ENCODE measurements at places on chromosomes 6 and 20.
A peak's percentile ranks its signal among the peaks of the same experiment; 100 is the strongest.

GRCh38 chr6:43971776-43972126 lies 155.5 kb downstream of the MRPL14 start:
- no peak for DNase-seq

- DNase-seq = no peak
These were observed 979.8 kb upstream of the GJE1 start for GRCh38 chr6:141152951-141153350.

DNA sequence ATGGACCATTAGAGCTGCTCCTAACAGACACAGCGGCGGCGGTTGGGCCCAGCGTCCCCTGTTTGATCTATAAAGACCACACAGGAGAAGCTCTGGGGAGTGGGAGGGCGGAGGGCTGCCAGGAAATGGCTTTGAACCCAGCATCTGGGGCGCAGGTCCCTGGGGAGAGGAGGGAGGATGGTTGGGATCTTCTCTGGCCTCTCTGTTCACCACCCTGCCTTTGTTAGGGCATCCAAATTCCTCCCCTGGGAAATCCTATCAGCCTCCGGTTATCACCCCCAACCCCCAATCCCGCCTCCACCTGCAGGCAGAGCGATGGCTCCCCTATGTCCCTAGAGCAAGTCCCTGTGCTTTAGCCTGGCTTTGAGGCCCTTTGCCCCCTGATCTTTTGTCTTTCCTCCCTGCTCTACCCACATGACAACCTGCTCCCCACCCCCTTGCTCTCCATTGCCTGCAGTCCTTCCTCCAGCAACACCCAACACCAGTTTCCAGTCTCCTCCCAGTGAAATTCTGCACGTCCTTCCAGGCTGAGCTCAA lies 7.1 kb downstream of the XKR7 start:
- DNase-seq = no peak

DNA sequence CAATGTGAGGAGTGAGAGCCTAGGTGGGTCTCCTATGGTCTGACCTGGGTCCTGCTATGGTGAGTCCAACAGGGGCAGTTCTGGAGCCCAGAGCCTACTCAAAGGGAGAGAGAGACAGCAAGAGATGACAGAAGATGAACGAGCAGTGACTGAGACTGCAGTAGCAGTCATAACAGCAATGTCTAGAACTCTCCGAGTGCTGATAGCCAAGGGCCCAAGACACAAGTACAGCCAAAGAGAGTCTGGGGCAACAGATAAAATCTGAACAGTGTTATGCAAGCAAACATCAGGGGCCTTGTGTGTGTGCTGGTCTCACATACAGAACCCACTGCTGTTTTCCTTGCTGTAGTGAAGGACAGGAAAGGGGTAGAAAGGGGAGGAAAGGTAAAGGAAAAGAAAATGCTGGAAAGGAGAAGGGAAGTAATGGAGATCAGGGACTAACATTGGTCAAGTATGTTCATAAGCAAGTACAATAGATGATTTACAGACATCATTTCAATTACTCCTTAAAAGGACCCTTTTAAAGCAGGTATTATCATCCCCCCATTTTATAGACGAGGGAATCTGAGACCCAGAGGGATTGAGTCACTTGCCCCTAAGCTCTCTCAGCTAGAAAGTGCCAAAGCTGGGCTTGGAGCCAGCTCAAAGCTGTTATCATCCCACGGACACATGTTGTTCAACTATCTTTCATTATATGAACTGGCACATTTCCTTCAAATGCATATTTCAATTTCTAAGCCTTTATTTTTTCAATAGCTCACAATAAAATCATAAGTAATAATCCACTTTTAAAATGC lies 182.3 kb upstream of the RAB32 start:
- DNase-seq = no peak

DNA sequence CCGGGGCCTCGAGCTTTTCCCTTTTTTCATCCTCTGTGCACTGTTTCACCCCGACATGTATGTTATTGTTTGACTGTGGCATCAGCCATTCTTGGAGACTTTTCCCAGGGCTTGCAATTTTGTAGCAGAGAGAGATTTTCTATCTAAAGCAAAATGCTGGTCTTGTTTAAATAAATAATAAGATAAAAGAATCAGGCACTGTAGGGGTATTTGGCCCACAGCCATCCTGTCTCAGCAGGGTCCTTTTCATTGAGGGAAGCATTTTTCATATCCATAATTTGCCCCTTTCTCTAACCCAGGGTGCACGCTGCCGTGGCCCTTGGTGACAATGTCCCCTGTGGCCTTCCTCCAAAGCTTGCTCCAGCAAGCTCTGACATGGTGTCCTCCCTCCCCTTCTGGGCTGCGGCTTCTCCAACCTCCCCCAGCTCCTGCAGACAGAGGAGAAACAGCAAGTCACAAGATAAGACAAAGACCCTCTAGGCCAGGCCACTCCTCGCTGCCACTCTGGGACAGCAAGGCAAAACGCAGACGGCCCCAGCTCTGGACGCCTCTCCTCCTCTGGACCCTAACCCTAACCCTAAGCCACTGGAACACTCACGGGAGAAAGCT lies 117.6 kb downstream of the MYLK4 start:
- DNase-seq = no peak

DNA sequence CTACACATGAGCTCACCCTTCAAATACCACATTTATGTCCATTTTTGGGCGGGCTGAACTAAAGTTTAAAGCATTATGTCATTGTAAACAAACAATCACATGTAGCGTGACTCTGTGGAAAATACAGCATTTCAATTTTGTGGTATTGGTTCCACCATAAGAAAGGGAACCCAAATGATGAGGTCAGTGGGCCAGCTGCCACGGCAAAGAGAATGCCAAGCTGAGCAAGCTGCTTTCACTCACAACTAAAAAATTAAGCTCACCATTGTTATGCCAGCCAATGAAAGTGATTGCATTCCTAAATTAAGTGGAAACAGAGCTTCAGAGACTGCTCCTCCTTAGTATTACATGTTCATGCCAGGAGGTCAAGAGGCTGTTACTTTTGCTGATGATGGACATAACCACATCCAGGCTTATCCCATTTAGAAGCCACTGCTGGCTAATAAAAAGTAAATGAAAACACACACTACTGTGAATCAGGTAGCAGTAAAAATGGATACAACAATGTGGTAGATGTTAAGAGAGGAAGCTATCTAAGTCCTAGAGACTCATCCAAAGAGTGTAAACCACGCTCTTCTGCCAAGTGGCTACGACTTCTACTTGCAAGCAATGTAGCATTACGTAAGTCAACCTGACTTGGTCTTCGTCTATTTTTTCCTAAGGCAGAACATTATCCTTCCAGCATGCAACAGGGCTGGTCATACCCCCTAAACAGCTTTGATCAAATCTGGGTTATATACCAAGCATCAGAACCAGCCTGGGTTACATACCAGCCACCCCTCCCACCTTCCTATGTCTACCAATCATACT lies 164.8 kb downstream of the BACH2 start:
- DNase-seq = no peak

- DNase-seq = no peak
These were observed 7.9 kb upstream of the BHLHE23 start for GRCh38 chr20:63014710-63015109.

DNA sequence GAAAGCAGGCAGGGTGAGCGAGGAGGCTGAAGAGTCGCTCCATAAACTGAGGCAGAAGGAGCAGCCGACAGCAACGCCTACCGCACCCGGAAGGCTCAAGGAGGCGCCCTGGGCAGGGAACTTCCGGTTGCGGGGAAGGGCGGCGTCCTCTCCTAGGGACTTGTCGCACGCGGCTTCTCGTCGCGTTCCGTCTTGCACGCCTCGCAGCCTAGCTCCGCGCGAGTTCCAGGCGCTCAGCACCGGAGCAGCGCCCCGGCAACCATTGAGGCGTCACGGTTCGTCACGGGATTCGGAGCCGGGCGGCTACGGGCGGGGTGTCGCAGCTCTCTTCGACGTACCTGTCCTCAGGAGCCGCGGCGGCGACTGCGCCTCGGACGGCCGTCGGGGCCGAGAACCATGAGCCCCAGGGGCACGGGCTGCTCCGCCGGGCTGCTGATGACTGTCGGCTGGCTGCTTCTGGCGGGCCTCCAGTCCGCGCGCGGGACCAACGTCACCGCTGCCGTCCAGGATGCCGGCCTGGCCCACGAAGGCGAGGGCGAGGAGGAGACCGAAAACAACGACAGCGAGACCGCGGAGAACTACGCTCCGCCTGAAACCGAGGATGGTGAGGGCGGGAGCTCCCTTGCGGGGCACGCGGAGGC lies at the start of gene SPACA1:
TSS of gene SPACA1 (plus strand) at position 332 of the 641 bp plus-strand sequence. CDS start at position 397, 65 bp downstream.
- no peak for DNase-seq

DNA sequence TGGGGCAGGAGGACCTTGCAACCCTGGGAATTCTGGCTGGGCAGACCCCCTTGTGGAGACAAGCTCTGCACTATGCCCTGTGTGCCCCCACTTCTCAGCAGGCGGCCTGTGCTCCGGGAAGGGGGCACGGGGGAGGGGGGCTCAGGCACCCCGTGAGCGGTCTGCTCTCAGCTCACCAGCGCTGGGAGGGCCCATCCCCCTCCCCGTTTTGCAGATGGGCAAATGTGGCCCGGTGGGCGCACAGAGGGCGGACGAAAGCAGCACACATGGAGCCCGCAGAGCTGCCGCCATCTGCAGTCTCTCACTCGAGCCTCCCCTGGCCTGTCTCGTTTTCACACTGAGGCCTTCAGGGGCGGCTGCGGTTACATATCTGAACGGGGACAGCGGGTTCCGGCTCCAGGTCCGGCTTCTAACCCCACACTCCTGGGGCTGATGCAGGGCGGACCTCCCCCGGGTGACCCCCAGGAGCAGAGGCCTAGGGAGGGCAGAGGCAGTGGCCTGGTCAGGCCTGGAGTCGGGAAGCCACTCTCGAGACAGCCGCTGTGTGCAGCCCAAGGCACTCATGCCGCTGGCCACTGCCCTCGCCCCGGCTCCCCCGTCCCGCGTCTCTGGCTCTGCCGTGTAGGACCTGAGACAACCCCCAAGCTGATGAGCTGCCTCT lies 13.9 kb downstream of the CHRNA4 start:
- no peak for DNase-seq

GRCh38 chr20:25287631-25288290 lies 39.9 kb downstream of the PYGB start:
- DNase-seq = no peak

- no peak for DNase-seq
These were observed 86.8 kb downstream of the CDK19 start for GRCh38 chr6:110728501-110728900.

DNA sequence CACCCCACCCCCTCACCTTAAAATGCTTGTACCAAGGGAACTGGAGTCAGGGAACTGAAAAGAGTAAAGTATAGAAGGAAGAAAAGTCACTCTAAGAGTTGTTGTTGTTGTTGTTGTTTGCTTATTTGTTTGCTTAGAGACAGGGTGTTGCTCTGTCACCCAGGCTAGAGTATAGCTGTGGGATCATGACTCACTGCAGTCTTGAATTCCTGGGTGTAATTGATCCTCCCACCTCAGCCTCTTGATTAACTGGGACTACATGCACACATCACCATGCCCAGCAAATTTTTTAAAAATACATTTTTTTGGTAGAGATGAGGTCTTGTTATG lies 681.6 kb upstream of the GJE1 start:
- no peak for DNase-seq

GRCh38 chr6:44169886-44170570 lies 11.4 kb downstream of the CAPN11 start:
- no peak for DNase-seq

DNA sequence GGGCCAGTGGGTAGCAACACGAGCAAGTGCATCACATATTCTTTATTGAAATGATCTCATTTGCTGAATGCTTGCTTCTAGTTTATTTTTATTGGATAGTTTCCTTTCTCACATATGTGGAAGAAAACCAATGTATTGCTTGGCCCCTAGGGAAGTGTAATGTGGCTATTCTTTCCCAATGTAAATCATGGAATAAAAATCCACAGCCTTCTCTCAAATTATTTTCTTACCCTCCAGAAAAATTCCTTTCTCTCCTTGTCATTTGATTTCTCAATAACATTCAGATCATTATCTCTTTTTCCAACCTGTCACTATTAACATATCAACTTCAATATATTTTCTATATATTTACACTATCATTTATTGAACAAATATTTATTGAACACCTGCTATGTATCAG lies 51.9 kb upstream of the PTPRK start:
- no peak for DNase-seq

DNA sequence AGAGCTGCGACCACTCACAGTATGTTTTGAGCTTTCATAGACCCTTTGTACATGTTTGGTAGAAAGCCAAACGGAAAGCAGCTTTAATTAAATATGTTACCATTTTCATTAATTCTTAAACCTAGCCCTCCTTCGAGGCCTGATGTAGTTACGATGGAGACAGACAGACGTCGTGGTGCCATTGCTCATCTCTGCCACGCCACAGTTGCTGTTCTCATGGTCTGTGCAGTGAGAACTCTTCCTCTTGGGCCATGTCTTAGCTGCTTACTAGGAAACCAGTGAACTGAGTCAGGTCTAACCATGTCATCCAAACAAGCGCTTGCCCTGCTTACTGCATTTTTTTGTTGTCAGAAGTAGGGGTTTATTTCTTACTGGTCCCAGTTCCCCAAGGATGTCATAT lies 62.8 kb downstream of the SNX9 start:
- DNase-seq = no peak

DNA sequence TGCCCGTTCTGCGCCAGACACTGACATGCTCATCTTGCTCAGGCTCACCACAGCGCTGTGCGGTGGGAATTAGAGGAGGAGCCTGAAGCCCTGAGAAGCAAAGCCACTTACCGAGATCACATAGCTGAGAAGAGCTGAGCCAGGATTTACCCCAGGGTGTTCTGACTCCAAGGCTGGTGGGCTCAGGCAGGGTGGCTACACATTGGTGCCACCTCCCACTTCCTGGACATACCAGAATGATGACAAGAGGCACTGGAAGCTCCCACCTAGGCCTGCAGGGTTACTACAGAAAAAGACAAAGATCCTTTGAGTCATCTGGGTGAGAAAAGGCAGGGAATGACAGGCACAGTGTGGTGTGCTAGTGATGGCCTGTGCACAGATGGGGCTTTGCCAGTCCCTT lies 24.4 kb upstream of the FKBP1A start:
- DNase-seq = no peak

- DNase-seq = peak; percentile 54
These were observed 336 bp upstream of the LY6G5C start for GRCh38 chr6:31681135-31681671.

- no peak for DNase-seq
These were observed 159.2 kb downstream of the UBE3D start for GRCh38 chr6:82906489-82906888.

- no peak for DNase-seq
These were observed 89.1 kb upstream of the MPC1 start for GRCh38 chr6:166471797-166472260.

- peak; percentile 82 for DNase-seq
These were observed at the start of gene SNAP91 for GRCh38 chr6:83708970-83709747. TSS of gene SNAP91 (minus strand) at chr6:83709101. CDS start at chr6:83707927, 1,174 bp downstream.

- no peak for DNase-seq
These were observed 852 bp downstream of the GMNN start for GRCh38 chr6:24775520-24776058.

GRCh38 chr6:35718375-35718736 lies 18.5 kb upstream of the ARMC12 start:
- DNase-seq = no peak

DNA sequence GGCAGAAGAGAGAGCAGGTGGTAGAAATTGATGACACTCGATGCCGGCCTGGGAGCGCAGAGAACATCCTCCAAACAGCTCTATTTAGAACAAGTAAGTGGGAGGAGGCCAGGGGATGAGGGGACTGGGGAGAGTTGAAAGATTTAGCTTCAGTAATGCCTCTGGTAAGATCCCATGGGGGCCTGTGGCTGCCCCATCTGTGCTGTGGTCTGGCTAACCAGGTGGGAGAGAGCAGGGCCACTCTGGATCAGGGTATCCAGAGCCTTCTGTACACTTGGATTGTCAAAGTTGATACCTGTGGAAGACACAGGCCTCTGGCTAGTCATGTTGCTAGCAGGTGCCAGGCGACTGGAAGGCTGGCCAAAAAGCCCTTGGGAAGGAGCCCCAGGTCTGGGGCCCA lies 27.6 kb downstream of the NCOA5 start:
- DNase-seq = no peak

GRCh38 chr6:39192736-39193135 lies 36.5 kb downstream of the KCNK5 start:
- no peak for DNase-seq

All from NCI-H1436 (cell line).